Thyroid gland (tissue), 4 donors: ENCODE measurements at places on chromosomes 6 and 20. TPM values are rescaled to one million over a fixed set of nuclear protein-coding genes. Genes with fewer than 3 reads are reported as not detected.

The SNAI1 gene
- 9.8 TPM for total RNA-seq

The MYH7B gene
- total RNA-seq = 1.0 TPM

The GLP1R gene
- 0.15 TPM for total RNA-seq

The PAX1 gene
- 1.6 TPM for total RNA-seq

The ALDH8A1 gene
- total RNA-seq = 0.54 TPM

The MPC1 gene
- 115 TPM for total RNA-seq

The SAMD5 gene
- 2.4 TPM for total RNA-seq

The CRIP3 gene
- not detected for total RNA-seq

The RPS6KA2 gene
- total RNA-seq = 91.1 TPM
